CD14-positive monocyte (primary cell): ENCODE measurements at places on chromosomes 3 and 15. TPM values are rescaled to one million over a fixed set of nuclear protein-coding genes. Genes with fewer than 3 reads are reported as not detected.

Gene IL20RB
- not detected for polyA plus RNA-seq

GRCh38 chr3:54042259-54042823 lies 80.0 kb upstream of the CACNA2D3 start:
- DNase-seq, result no peak

GRCh38 chr15:89666858-89667705 lies 11.8 kb upstream of the KIF7 start:
- DNase-seq, result no peak

- DNase-seq, result no peak
Observed at GRCh38 chr3:120331076-120331475, 18.1 kb downstream of the LRRC58 start.

DNA sequence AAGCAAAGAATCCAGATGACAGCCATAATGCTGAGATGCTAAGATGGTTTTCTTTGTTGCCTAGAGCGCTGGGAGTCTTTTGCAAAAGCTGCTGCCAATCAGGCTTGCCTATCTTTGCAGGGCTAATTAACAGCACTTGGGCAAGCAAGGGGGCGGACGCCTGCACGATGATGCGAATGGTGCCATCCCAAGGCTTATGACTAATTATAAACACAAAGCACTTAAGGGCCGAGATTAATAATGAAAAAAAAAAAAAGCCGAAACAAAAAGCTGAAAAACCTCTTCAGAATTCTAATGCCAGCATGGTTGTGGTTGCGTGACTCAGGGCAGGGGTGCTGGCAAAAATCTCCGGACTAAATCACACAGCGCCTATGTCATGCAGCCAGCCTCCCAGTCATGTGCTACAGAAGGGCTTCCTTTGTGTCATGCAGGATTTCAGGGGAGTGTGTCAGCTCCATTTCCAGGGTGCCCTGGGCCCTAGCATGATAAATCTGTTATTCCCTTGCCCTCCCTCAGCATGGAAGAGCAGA lies 185.0 kb upstream of the ANKRD28 start:
- DNase-seq, result no peak
